ENCODE measurements at places on chromosomes 3 and 15. TPM values are rescaled to one million over a fixed set of nuclear protein-coding genes. Genes with fewer than 3 reads are reported as not detected.
A peak's percentile ranks its signal among the peaks of the same experiment; 100 is the strongest.

DNA sequence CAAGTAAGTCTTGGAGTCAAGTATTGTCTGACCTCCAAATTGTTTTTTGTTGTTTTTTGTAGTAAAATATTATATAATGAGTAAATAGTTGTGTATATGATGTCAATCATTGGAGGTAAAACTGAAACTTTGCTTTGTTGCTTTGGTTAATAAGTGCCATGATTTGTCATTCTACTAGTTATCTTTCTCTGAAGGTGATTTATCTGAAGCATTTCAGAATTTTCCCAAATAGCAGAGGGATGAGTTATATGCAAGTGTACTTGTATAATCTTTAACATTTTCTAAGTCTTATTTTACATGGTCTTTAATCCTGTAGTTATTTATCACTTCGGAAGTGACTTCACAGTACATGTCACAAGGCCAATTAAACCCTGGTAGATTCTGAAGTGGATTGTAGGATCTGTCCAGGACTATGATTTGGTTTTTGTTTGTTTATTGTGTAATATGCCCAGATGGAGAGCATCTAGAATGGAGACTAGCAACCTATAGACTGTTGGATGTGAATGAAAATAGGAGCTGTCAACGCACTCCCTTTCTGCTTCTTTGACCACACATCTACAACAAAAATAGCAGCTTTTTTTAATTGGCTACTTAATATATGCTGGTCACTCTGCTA is 93.1 kb upstream of the SAMMSON start:
- no peak for DNase-seq

GRCh38 chr3:7766530-7766929 is 735.1 kb upstream of the LMCD1 start:
- DNase-seq = no peak

DNA sequence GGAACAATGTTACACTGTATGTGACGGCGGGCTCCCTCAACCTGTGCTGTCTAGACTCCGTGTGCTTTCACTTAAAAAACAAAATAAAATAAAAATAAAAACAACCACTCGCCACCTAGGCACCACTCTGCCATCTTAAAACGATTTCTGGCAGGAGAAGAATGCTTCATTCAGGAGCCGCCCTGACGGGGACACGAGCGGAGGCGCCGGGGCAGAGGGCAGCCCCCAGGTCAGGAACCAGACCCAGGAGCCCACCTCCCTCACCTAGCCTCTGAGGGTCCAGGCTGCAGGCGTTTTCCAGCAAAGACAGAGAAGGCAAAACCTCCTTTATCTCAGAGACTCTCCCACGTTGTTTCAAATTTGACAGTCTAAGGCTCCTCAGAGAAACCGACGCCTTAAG is 85.1 kb upstream of the SNRPA1 start:
- DNase-seq = no peak

DNA sequence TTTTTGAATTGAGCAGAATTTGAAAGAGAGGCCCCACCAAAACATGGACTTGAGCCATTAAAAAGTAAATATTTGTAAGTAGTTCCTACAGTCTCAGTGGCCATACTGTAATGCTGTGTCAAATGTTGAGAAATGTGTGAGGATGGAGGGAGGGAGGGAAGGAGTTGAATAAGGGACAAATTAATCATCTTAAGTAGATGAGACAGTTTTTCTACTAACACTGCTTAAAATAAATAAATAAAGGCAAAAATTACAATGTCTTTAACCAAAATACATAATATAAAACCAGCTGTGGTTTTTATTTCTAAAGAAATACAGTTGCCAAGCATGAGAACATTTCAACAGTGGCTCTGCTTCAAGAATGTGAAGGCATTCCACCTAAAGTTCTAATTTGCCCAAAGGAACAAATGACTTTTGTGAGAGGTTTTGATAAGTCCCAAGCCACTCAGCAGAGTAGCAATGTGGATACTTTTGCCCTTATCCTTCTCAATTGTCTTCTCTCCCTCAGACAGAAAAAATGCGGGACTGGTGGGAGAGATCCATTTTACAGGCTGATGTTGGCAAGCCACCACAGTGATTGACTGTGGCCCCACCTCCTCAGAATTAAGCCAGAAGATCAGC is 427.0 kb upstream of the RARB start:
- no peak for DNase-seq

- DNase-seq = peak; percentile 71
Observed at GRCh38 chr15:39172380-39173281, 408.2 kb upstream of the THBS1 start.

GRCh38 chr3:101702726-101703125 is 16.2 kb upstream of the RPL24 start:
- DNase-seq = no peak

- no peak for DNase-seq
Observed at GRCh38 chr3:54004335-54004734, 112.7 kb upstream of the SELENOK start.

- peak; percentile 58 for DNase-seq
Observed at GRCh38 chr15:99076555-99077308, 28.1 kb upstream of the SYNM start.

DNA sequence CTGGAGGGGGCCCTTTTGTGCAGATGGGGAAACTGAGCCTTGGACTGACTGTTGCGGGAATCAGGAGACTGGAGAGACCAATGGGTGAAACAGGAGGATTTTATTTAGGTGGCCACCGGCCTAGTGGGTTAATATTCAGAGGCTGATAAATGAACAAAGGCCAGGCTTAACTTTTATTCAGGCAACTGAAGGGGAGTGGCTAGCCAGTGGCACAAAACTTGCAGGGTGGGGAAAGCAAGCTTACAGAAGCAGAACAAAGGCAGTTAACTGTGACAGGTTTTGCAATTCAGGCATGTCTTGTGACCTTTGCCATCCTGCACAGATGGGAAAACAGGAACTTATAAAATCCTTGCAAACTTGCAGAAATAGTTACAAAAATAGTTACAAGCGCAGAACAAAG is 24.9 kb upstream of the ACAD9 start:
- no peak for DNase-seq

GRCh38 chr3:168991803-168992202 is 671.7 kb downstream of the MECOM start:
- DNase-seq = no peak

GRCh38 chr3:114879059-114880031 is 267.7 kb downstream of the ZBTB20 start:
- DNase-seq = no peak

DNA sequence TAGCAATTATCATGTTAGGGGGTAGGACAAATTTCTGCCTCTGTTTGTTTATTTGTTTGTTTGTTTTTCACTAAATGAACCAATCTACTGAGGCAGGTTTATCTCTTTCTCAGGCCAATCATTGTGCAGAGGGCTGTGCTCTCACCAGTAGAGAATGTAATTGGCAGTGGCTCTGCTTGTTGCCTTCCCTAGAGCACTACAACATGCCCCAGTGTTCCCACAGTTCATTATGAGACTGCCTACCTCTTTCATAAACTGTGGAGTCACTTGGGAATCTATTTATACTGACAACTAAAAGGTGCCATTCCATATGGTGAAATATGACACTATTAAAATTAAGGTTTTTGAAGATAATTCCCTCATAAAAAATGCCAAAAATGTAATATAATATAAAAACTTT is 196.3 kb upstream of the ALCAM start:
- DNase-seq = no peak

- DNase-seq = no peak
Observed at GRCh38 chr3:42194943-42195510, 71.0 kb downstream of the CCK start.

DNA sequence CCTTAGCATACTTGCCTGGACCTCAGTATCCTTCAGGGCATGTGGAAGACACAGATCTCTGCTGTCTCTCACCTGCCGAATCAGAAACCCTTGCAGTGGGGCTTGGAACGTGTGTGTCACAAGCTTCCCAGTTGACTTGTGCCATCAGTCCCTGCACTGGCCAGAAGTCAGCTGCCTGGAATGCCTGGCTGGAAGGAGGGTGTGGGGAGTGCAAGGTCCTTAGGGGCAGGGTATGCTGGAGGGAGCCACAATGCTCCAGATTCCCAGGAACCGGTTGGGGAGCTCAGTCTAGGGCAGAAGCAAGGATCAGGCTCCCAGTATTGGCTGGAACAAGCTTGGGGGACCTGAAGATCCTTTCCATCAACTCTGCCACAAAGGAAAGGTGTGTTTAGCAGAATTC is 27.1 kb downstream of the SPSB4 start:
- DNase-seq = no peak

- no peak for DNase-seq
Observed at GRCh38 chr3:26838026-26838425, 215.5 kb downstream of the LRRC3B start.

- no peak for DNase-seq
Observed at GRCh38 chr15:91873138-91873536, 19.6 kb downstream of the SLCO3A1 start.

DNA sequence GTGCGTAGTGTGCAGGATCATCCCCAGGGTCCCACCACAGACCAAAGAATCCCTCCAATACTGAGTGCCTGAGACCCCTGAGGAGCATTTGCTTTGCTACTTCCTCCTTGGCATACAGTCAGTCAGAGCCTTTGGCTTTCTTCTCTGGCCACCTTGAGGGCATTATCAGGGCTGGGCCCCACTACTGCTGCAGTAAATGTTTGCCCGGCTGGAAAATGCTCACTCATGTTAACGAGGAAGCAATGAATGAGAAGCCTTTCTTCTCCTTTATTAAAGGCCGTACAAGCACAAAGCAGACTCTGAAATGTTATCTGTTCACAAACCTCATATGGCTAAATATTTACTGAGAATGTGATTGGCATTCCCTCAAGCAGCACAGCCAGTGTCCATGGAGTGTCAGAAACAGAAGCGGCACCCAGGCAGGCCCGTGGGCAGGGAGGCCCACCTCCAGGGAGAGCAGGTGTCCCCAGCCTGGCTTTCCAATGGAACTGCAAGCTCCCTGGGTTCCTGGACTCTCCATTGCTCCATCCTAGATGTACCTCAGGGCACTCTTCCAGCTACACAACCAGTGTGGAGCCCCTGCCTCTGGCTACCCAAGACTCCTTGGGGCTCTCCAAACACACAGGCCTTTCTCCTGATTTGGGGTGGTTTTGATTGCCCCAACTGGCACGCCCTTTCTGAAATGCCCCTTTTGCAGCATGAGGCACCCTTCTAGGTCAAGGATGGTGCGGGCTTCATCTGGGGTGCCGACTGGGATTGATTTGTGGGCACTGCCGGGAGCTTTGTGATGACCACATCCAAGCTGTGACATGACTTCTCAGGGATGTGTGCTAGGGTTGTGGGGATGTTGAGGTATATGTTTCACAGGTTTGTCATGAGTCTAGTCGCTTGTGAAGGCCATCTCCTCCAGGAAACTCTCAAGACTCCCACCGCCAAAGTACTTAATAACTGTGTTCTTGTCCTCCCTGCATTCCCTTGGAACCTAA is 195.6 kb downstream of the FAM43A start:
- DNase-seq = no peak

GRCh38 chr3:50264383-50264963 is 4.5 kb upstream of the SEMA3B start:
- peak; percentile 92 for DNase-seq

- no peak for DNase-seq
Observed at GRCh38 chr3:100682056-100682853, 27.0 kb upstream of the TFG start.

DNA sequence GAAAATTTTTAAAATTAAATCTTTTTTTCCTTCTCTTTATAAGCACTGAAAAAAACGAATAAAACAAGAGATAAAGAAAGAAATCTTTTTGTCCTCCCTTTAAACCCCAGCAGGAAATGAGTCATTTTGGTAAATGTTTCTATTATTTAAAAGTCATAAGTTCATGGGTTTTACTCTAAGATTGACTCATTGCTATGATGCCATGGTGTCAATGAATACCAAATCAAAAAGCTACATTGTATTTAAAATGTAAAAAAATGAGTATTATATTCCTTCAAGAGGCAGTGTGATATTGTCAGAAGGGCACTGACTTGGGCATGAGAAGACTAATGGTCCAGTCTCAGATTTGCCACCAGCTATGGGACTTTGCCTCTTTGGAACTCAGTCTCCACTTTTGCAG is 303.4 kb upstream of the DNAJC19 start:
- DNase-seq = no peak

DNA sequence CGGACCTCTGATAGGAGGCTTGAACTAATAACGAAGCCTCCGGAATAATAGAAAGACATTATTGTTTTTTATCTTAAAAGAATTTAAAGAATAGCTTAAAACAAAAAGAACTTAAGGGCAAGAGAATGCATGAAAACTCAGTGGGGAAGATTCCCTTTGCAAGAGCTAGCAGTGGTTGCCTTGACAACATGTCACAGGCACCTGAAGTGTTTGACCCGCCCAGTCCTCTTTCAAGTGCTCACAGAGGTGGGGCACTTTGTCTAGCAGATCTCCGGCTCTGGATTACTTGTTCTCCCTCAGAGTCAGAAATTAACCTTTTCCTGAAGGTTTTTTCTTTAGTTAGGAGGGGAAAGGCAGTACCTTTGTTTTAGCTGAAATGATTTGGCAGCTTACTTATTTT is 37.8 kb downstream of the LARS2 start:
- DNase-seq = no peak

GRCh38 chr3:157354722-157355121 is 81.9 kb upstream of the PTX3 start:
- no peak for DNase-seq

GRCh38 chr15:51390241-51390965 is 48.9 kb downstream of the GLDN start:
- no peak for DNase-seq

DUOX1 gene
- total RNA-seq = 0.08 TPM

FILIP1L gene
- total RNA-seq = 16.8 TPM

FMN1 gene
- 19.6 TPM for total RNA-seq

ACP3 gene
- 3.5 TPM for total RNA-seq

ST8SIA2 gene
- not detected for total RNA-seq

FBXW12 gene
- total RNA-seq = not detected

TKT gene
- total RNA-seq = 2,016 TPM

SELENOT gene
- total RNA-seq = 59.5 TPM

DUOXA2 gene
- not detected for total RNA-seq

GJD2 gene
- not detected for total RNA-seq

SCAP gene
- 71.5 TPM for total RNA-seq

STRIT1 gene
- total RNA-seq = not detected

A4GNT gene
- total RNA-seq = not detected

P2RY12 gene
- not detected for total RNA-seq

SLC28A1 gene
- 0.70 TPM for total RNA-seq

CADM2 gene
- total RNA-seq = 0.59 TPM
